ENCODE measurements at places on chromosomes 2 and 18.
A peak's percentile ranks its signal among the peaks of the same experiment; 100 is the strongest.

DNA sequence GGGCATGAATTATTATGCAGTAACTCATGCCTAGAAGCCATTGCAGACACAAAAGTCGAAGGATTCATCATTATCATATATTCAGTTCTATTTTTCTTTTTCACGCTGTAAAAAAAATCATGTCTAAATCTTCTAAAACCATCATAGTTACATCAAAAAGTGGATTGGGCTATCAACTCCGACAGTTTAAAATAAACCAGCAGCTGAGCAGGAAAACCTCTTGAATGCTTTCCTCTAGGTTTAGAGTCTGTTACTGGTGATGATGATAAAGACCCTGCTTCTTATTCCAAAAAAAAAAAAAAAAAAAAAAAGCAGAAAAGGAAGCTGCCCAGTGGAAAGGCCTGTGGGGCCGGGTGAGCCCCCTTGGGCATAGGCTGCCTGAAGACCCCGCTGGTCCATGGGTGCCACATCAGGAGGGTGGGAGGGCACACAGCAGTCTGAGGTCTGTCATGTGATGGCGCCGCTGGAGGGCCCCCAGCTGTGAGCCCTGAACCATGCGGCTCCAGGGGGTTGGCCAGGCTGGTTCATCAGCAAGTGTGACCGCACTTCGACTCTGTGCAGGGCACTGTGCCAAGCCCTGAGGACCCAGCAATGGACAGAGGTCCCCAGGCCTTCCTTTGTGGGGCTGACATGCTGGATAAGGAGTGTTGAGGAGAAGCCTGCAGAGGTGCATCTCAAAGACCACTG is 199.6 kb downstream of the EIPR1 start:
- DNase-seq = no peak

DNA sequence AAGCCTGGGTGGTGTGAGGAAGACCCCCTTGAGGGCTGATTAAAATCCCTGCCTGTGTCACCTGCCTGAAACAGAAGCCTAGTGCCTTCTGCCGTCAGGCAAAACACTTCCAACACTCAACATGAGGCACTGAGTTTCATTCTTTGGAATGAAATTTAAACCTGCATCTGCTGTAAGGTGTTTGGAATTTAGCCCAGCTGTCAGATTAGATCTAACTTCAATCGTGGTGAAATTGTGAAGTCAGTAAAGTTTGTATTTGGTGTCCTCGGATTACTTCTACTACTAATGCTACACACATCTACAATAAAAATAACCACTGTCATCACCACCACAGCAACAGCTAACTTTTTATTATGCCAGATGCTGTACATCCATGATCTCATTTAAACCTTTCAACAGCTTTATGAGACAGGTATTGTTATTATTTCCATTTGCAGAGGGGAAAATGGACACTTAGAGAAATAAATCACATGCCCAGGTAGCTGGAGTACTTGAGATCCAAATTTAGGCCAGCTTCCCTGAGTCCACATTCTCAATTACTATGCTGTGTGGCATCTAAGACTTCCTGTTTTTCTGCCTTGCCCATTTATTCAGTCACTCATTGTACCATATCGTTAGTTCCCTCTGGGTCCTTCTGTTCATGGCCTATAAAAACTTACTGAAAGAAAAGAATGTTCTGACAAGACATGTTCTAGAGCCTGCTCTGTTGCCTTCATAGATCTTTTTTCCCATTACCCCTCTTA is 98.2 kb upstream of the GCFC2 start:
- DNase-seq = no peak

DNA sequence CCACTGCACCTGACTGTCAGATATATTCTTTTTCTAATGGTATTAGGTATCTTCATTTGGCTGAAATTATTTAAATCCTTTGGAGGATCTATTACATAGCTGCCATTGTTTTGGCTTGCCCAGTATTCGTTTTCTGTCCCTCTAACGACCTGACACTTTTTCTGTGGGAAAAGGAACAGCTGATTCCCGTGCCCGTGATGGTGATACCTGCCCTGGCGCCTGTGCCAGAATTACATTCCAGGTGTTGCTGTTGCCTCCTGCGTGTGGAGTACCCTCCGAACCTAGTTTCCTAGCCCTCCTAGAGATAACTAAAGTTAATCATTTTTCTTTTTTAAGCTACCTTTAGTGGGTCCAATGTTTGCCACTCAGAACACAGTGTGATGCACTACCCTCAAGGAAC is 14.0 kb downstream of the HOXD1 start:
- DNase-seq = no peak

DNA sequence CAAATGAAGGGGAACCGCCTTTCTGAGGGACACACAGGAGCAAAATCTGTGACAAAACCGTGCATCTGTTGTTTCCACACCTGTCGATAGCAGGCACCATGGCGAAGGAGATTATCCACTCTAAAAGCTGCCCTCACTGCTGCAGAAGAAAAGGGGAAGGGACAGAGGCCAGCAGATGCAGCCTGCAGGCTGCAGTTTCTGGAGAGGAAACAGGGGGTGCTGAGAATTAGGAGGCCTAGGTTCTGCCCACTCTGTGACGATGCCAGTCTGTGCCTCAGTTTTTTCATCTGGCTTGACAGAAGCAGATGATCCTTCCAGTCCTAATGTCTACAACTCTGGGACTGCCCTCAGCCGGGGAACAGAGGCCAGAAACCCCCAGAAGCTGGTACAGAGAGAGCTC is 17.7 kb downstream of the PAX8 start:
- no peak for DNase-seq

GRCh38 chr2:226702376-226702775 is 97.2 kb downstream of the IRS1 start:
- no peak for DNase-seq

DNA sequence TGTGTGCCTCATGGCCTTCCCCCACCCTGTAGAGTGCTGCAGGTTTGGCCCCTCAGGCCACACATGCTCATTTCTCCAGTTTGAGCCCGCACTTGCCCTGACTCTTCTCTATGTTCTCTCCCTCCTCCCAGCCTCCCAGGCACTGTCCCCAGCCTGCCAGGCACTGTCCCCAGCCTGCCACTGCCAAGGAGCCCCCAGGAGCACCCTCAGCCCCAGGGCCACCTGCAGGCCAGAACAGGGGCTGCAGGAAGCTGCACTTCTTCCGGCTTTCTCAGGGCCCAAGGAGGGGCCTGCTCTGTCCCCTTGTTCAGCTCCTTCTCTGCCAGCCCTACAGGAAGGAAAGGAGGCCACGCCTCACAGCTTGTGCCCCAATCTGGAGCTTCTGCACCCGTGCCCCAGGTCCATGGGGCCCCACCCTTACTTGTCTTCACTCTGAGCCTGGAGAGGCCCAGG is 31.6 kb downstream of the CYP26B1 start:
- DNase-seq = no peak

- no peak for DNase-seq
These were observed 143.2 kb upstream of the KYNU start for GRCh38 chr2:142734231-142734630.

DNA sequence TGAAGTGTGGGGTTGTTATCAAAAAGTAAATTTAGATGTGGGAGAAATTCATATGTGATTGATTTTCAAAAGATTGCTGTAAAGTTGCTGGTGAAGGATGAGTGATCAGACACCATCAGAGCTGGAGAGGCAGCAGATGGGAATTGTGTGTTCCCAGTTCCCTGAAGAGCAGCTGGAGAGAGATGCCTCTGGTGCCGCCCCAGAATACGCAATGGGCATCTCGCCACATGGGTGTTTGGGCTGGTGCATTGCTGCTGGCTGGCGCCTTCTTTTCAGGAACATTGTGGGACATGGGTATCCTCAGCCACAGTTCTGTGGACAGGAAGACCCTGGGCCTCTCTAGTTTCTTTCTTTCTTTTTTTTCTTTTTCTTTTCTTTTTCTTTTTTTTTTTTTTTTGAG is 11.9 kb downstream of the ATG4B start:
- no peak for DNase-seq

DNA sequence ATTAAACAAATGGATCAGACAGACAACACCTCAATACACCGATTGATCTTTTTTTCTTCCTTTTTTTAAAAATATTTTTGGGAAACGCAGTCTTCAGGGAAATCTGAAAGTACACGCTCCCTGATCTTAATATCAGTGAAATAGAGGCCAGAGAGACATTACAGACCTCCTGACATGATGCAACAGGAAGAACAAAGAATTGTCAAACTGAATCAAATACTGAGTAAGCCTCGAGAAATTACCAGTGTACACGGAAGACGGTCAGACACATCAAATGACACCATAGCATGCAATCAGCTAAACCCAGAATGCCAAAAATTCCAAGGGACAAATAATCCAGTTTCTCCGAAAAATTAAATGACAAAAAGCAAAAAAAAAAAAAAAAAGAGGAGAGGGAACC is 80.2 kb upstream of the NFU1 start:
- DNase-seq = no peak

- no peak for DNase-seq
These were observed 286.2 kb downstream of the TCF4 start for GRCh38 chr18:55301824-55302166.

DNA sequence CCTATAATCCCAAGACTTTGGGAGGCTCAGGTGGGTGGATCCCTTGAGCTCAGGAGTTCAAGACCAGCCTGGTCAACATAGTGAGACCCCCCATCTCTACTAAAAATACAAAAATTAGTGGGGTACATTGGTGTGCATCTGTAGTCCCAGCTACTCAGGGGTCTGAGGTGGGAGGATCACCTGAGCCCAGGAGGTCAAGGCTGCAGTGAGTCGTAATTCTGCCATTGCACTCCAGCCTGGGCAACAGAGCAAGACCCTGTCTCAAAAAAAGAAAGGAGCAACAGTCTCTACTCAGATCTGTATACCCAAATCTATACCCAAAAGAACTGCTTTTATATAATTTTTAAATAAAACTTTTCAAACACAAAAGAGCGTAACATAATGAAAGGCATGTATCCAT is 5.5 kb upstream of the HSBP1L1 start:
- no peak for DNase-seq

DNA sequence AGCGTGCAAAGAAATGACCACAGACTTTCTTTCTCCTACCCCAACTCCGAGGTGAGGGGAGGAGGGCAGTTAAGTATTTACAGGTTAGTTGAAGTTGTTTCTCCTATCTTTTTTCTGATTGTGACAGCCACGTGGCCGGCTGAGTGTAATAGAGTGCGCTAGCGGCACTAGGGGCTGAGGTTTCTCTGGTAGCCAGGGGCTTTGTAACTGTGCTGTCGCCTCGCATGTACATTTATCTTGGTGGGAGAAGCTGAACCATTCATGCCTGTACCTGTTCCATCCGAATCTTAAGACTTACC is 214.1 kb upstream of the STON1 start:
- no peak for DNase-seq

- DNase-seq = no peak
These were observed 428.7 kb upstream of the GYPC start for GRCh38 chr2:126227250-126227649.

GRCh38 chr18:21593540-21594257 is 6.8 kb downstream of the ESCO1 start:
- DNase-seq = no peak

GRCh38 chr2:177052471-177052870 is 160.1 kb upstream of the HNRNPA3 start:
- DNase-seq = no peak

DNA sequence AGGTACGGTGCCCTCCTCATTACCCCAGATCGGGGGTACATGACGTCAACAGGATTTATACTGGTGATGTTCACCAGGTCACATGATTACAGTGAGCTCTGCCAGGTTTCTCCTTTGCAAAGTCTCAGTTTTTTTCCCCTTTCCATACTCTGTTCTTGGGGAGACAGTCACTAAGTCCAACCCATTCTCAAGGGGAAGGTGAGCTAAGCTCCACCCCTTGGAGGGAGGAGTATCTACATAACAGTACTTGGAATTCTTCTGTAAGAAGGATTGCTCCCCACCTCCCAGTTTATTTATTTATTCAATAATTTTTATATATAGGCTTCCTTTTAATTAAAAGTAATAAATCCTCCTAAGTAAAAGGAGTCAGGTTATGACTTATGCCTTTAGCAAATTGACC is 34.1 kb upstream of the SOS1 start:
- no peak for DNase-seq

GRCh38 chr18:51185075-51185474 is 12.4 kb downstream of the MEX3C start:
- DNase-seq = no peak

- DNase-seq = no peak
These were observed 84.6 kb downstream of the DNMT3A start for GRCh38 chr2:25257032-25257552.

DNA sequence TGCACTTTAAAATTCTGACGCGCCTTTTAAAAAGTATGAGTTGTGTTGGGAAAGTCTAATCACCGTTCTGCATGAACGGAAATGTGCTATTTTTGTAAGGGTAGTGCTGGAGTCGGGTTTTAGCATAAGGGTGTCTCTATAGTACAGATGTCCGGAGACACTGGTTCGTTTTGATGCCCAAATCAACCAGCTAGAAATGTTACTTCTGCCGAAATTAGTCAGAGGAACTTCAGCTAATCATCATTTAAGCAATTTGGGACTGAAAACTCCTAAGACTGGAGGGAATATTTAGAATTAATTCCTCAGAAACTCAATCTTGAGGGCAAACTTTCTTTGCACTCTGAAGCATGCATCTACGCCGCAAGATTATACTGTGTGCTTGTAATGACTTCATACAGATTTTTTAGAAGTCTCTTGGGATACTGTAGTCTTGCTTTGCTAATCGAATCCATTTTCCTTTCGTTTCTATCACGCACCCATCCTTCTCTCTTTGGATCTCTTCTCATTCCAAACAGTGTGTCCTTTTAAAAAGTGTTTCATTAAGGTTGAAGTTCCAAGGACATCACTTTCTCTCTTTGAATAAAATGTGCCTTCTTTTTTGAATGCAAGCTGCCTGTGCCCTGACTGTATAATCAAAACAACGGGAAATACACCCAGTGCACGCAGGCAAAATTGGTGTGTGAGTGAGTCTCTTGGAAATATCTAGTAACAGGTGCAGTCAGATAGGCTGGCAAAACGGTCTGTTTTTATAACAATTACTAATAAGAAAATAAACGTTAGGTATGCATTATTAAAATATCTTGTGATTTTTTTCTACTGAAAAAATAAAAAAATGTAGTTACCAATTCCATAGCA is 270.9 kb upstream of the TCF4 start:
- peak; percentile 14 for DNase-seq

DNA sequence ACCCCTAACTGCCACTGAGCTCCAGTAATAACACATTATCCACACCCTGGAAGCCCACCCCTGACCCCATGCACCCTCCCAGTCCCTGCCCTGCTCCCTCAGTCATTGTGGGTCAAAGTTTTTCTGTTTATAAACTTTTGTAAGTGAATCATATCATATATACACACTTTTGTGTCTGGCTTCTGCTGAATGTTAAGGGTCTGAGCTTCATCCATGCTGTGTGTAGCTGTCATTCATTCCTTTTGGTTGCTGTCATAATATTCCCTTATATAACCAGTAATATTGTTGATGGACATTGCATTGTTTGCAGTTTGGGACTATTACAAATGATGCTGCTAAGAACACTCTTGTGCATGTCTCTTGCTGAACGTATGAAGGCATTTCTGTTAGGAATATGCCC is 14.5 kb downstream of the CNNM4 start:
- DNase-seq = no peak

DNA sequence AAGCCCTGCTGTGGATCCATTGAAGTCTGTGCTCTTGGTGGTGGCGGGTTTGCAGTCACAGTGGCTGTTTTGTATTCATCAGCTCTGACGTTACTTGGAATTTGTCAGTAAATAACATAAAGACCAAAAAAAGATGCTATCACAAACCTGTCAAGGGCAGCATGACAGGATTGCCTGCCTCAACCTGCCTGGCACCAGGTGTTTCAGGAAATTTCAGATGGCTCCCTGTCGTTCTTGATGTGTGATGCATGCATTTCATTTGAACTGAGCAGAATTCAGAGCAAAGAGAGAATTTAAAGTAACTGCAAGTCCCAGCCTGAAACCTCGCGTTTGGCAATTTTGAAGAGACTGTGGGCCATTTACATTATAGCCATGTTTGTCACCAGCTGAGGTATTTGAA is 50.3 kb upstream of the EPC2 start:
- no peak for DNase-seq
